HuH-7 (cell line): ENCODE measurements at places on chromosomes 3 and 15.

- DNase-seq = no peak
Measured at GRCh38 chr3:119352034-119352609, 57.9 kb downstream of the ARHGAP31 start.

DNA sequence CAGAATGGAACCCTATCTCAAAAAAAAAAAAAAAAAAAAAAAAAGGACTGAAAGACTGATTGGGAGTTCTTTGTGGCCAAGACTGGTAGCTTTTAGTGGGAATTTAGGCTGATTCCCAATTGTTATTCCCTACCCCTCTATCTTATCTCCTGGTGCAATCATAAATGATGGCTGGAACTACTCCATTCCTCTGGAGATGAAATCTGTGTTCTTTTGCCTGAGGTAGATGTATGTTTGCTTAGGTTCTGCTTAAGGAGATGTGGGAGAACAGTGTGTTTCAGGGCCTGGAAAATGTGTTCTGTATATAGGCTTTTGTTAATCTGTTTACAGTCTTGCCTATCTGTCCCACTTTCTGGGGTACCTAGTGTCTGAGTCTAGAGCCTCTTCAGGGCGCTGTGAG lies 19.5 kb downstream of the UBE2Q2 start:
- no peak for DNase-seq

- peak; percentile 87 for DNase-seq
Measured at GRCh38 chr15:91302588-91303439, 202.8 kb downstream of the SV2B start.

DNA sequence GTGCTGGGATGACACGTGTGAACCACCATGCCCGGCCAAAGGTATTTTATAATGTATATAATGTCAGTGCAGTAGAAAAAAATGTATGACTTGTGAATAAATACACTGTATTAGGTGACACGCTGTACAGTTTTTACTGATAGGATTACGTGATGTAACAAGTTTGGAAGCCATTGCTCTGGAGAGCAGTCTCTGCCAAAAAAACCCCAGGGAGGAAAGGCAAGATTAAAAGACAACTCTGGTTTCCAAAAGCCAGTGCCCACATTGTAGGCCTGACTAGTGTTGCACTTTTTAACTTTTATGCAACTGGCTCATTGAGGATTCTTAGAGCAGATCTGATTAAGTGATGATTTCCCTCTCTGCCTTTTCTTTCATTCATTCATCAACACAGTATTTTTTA lies 62.0 kb upstream of the SLC2A2 start:
- DNase-seq = no peak

DNA sequence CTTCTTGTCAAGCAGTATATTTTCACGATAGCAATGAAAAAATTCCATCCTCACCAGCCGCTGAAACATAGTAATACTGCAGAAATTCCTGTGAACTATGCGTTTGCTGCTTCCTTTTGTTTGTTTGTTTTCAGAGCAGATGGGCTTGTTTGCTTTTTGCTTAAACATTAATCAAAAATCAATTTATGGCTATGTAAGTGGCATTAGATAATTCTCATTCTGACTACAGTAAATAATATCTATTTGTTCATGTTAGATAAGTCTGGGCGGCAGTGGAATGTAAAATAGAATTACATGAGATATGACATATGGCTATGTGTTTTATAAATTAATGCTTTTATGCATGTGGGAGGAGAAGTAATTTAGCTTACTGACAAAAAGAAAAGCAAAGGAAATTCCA lies 163.7 kb downstream of the PGPEP1L start:
- DNase-seq = peak; percentile 29

- no peak for DNase-seq
Measured at GRCh38 chr3:158701420-158702065, 29.1 kb upstream of the LXN start.

DNA sequence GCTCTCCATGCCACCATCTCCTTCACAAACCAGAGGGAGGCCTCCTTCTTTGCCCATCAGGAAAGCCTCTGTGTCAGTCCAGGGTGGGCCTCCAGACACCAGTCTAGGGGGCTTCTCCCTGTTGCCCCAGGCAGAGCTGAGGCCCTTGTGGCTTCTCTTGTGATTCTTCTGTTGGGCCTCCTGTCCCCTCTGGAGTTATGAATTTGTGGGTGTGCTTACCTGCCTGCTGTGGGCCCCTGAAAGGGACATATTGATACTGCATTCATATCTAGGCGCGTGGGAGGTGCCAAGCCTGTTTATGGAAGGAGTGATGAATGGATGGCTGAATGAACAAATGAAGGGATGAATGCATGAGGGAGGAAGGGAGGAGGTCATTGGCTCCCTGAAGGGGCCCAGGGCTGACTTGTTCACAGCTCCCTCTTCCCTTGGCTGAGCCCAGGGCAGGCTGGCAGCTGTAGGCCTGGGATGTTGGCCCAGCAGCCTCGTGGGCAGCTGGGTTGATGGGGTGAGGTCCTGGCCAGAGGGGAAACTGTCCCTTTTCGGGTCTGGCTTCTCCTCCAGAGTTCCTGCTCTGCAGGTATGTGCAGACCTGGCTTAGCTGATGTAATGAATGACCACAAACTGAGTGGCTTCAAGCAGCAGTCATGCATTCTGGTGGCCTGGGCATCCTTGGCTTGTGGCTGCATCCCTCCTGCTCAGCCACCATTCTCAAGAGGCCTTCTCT lies 195.4 kb downstream of the GOLGA6L6 start:
- no peak for DNase-seq

DNA sequence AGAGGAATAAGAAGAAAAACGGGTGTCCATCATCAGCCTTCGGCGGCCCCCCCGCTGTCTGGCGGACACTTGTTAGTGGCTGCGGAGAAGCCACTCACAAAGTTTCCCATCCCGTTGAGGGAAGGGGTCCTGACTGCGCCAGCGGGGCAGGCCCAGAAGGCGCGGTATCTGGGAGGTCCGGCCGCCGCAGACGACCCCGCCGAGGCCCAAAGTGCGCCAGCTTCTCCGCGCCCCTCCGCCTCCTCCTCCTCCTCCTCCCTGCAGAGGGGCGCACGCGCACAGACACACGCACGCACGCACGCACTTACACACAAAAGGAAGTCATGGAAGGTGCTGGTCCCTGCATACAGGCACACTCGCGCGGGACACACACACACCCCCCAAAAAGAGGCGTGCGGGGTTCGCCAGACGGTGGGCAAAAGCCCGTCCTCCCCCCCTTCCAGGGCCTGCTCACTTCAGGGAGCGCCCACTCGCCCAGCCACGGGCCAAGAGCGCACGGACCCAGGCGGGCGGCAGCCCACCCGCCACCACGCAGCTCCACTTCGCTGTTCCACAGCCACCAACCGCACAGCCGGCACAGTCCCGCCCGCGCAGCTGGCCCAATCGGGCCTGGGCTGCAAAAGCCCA lies 18.0 kb downstream of the ZNF148 start:
- DNase-seq = no peak

- no peak for DNase-seq
Measured at GRCh38 chr15:81024265-81024872, 23.6 kb downstream of the TLNRD1 start.

- DNase-seq = no peak
Measured at GRCh38 chr3:52920841-52921240, 23.5 kb upstream of the STIMATE start.

GRCh38 chr15:85534031-85534430 lies 153.6 kb downstream of the AKAP13 start:
- DNase-seq = no peak

DNA sequence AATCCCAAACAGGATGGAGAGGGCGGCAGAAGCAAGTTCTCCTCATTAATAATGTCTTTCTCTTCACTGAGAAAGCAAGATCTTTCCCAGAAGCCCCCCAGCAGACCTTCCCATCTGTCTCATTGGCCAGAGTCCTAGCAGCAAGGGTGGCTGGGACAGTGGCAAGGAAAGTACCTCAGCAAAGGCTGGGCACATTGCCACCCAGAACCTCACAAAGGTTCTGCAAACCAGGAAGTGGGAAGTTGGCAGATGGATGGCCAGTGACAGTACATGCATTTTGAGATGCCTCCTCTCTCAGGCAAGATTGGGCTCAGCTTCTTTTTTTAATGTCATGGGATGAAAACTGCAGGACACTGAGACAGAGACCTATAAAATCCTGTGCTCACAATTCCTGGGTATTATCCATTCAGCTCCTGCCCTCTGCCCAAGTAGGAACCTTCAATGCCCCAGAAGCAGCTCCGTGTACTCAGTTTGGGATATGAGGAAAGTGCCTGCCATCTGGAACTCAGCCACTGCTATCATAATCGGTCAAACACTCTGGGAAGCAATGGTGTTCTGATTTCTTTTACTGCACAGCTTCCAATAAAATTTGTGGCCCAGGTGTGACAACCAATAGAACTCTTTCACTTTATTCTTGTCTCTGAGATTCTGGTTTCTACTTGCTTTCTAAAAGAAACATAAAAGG lies 25.5 kb downstream of the DPH3 start:
- no peak for DNase-seq

- no peak for DNase-seq
Measured at GRCh38 chr3:124815781-124816180, 71.4 kb downstream of the ITGB5 start.

- DNase-seq = no peak
Measured at GRCh38 chr3:15630646-15631350, 29.3 kb downstream of the BTD start.

DNA sequence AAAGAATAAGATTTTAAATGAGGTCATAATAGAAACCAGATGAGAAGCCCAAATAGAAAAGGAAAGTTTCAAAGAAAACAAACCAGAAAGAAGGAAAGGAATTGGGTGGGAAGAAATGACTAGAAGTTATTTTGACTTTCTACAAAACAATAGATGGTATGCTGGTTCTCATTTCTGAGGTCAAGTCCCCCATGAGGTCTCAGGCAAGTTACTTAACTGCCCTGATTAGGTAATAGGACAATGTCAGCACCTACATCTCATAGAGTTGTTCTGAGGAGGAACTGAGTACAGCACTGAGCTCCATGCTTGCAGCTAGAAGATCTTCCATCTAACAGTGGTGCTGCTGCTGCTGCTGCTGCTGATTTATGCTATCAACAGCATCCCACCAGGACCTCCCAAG lies 185.9 kb downstream of the ERC2 start:
- DNase-seq = no peak

DNA sequence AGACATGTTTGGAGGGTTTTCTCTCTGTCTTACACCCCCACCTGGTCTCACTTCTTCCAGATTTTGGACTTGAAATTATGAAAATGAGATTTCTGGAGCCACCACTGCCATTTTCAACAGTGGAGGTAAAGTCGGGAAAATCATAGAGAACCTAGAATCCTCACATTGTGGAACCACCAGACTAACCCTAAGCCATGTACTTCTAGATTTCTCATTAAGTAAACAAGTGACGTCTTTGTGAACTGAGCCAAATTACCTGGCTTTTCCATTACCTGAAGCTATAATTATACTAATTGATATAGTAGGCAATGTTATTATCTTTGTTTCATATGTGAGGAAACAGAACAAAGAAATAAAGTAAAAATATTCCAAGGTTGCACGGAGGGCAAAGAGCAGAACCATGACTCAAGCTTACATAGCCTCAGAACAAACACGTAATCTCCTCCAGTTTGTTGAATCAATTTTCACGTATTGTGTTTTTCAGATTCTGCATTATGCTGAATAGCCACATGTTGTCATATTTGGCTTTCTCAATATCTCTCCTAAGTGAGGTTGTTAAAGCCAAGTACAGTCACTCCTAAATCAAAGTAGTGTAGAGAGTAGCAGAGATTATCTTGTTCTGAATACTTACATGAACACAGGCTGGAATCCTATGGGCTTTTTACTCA lies 101.3 kb upstream of the CMC1 start:
- DNase-seq = no peak

GRCh38 chr3:168591587-168591986 lies 495.9 kb upstream of the GOLIM4 start:
- DNase-seq = no peak
